ENCODE measurements at places on chromosomes 12 and 14.

- no peak for DNase-seq
These were observed 18.5 kb upstream of the P2RX7 start for GRCh38 chr12:121114019-121114639.

DNA sequence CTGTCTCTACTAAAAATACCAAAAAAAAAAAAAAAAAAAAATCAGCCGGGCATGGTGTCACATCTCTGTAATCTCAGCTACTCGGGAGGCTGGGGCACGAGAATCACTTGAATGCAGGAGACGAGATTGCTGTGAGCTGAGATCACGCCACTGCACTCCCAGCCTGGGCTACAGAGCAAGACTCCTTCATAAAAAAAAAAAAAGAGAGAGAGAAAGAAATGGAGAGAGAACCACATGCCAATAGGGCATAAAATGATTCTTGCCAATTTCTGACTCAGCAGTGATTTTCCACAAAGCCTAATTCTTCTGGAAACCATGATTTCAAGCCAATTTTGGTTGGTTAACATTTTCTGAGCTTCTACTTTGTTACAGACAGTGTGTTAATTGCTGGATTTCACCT is 250.4 kb upstream of the SEL1L start:
- DNase-seq = no peak

DNA sequence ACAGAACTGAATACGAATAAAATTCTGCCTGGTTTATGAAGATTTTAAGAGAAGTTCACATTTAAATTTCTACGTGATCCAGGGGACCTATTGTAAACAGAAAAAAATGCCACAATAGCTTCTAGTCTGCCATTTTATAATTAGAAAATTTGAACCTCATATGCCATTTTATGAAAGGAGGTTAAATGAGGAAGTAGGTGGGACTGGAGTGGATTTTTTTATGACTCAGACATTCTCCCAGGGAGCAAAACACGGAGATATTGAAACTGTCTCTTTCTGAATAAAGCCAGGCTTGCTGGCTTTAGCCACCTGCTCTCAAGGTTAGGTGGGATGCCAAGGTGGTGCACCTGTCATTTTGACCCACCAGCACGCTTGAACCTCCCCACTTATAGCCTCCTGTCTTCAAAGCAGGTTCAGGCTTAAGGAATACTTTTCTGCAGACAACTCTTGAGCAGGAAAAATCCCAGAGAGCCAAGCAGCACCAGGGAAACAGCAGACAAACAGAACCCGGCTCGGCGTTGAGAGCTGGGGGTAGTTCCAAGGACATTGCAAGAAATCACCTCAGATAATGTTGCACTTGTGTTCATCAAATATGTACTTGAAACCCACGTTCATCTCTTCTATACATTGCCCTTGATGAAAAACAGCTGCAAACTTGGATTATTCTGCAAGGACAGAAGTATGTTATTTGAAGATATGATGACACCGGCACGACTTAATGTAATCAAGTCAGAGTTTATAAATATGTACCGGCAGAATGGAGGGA is 203.7 kb downstream of the PPM1H start:
- DNase-seq = no peak

- DNase-seq = no peak
These were observed 75.9 kb upstream of the ANO2 start for GRCh38 chr12:6020930-6021329.

DNA sequence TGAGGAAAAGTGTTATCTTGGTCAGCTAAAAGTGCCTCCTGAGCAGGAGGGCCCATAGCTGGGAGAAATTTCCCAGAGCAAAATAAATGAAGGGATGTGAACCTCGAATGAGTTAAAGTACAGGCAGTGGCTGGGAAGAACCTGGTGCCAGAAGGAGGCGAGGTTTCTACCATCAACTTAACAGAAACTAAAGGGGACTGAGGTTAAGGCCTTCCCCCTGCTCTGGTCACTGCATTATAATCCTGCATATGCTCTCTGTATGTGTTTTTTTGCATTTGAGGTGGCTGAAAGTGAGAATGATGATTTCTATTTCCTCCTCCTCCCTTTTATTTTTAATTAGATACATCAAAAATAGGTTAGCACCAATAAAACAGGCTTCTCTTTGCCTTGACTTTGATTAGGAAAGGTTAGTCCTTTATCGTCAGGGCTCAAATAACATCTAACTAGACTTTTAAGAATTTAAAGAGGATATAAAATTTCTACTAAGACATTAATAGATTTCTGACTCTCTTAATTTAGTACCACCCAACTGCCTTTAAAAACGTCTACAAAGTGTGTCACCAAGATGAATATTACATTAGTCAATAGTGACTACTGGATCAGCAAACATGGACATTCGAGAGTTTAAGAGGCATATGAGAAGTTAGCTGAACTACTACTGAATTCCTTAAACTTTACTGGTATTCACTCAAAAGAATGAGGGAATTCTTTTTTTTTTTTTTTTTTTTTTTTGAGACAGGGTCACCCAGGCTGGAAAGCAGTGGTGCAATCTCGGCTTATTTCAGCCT is 49.2 kb downstream of the GALNT4 start:
- DNase-seq = no peak

GRCh38 chr12:89484470-89484869 is 40.1 kb downstream of the GALNT4 start:
- no peak for DNase-seq

DNA sequence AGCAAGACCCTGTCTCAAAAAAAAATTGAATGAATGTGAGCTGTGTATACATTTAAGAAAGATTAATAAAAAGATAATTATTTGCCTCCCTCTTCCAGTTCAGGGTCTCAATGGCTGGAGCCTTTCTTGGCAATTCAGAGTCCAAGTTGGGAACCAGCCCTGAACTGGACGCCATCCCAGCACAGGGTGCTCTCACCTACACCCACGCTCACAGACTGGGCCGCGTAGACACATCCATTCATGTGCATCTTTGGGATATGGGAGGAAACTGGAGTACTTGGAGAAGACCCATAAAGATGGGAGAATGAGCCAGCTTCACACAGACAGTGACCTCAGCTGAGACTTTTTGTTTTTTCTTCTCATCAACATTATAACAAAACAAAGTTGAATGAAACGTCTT is 6.5 kb downstream of the MAPK1IP1L start:
- no peak for DNase-seq

DNA sequence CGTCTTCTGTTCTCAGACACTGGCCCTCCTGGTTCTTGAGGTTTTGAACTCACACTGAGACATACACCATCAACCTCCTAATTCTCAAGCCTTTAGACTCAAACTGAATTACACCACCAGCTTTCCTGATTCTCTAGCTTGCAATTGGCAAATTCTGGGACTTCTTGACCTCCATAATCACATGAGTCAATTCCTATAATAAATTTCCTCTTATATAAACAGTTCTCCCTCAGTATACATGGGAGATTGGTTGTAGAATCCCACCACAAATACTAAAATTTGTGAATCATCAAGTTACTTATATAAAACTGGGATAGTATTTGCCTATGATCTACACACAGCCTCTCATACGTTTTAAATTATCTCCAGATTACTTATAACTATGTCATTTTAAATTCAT is 162.2 kb downstream of the DIO2 start:
- DNase-seq = no peak

- DNase-seq = no peak
These were observed 5.9 kb downstream of the RASSF3 start for GRCh38 chr12:64616201-64616600.

- no peak for DNase-seq
These were observed 78.3 kb upstream of the BDKRB2 start for GRCh38 chr14:96126339-96126782.

GRCh38 chr12:62957233-62957953 is 22.4 kb upstream of the PPM1H start:
- no peak for DNase-seq

DNA sequence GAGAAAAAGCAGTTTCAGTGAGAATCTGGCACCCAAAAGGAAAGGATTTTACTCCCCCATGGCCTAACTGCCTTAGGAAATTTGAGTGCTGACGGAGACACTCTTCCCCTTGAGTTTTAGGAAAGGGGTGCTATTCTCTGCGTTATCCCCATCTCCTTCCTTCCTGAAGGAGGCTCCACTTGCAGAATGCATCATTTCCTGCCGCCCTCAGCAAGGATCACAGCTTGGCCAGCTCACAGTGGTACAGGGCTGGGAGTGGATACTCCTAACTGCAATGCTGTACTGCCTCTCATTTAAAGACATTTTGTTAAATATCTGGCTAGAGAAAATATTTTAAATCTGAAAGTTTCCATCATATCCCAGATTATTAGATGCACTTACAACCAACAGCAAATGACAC is 33.0 kb downstream of the RDH12 start:
- DNase-seq = no peak

DNA sequence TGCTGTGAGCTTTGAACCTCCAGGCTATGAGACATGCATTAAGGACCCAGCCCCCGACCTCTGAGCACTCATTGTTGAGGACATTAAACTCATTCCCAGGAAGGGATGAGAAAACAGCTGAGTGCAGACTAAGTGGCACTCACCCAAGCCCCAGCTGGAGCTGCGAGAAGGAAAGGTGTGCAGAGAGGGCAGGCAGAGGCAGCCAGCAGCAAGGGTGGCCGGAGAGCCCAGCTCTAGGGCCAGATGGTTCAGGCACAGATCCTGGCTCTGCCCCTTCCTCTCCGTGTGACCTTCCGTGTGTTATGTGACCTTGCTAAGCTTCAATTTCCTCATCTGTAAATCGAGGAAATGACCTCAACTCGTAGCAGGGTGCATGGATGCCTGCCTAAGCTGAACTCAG is 3.7 kb downstream of the TSPAN11 start:
- DNase-seq = no peak

GRCh38 chr14:90726656-90727055 is 89.6 kb downstream of the TTC7B start:
- no peak for DNase-seq

Data from stimulated activated CD8-positive, alpha-beta memory T cell treated with anti-CD3 and anti-CD28 coated beads, Interleukin-7, amount 100 ng/mL, for 4 hours (primary cell).